ENCODE measurements at places on chromosomes 7 and 10.
A peak's percentile ranks its signal among the peaks of the same experiment; 100 is the strongest.

- DNase-seq, result no peak
Measured at GRCh38 chr10:29238523-29239135, 50.2 kb upstream of the LYZL1 start.

DNA sequence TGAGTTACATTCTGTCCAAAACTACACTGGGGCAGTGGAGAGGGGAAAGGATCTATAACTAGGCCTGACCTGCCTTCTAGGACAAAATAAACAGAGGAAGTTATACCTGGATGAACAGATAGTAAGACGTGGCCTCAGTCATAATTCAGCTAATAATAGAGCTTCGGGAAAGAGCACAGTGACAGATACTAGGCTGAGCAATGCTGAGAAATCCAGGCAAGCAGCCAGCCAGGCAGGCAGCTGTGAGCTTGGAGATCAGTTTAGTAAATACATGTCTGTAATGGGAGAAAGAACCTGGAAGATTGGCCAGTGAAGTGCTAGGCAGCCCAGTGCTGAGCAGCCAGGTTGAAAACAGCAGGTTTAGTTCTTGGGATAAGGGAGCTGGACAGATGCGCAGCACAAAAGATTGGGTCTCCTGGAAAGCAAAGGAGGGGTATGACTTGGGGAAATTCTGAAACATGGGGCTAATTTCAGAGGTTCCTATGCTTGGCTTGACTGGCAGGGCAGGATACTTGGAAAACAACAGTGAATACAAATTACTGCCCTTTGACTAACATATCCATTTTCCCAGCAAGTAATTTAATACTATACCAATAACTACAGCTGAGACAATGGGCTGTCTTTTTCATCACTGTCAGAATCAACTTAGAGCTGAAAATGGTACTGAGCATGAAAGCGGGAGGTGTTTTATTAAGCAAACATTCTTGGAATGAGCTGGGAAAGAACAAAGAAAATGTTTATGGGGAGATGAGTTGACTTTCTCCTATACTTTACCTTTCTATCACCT, 140.8 kb downstream of the DGKB start:
- DNase-seq, result peak; percentile 84

DNA sequence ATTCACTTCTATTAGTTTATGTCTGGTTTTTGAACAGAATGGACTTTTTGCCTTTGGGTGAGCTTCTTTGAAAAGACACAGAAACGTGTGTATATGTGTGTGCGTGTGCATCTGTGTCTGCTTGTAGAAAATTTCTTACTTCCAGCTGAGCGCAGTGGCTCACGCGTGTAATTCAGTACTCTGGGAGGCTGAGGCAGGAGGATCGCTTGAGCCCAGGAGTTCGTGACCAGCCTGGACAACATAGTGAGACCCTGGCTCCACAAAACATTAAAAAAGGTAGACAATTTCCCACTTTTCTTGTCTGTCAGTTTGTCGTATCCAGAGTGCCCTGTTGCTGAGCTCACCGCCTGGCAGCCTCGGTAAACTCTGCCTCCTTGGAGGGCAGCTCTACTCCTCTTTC, 25.4 kb downstream of the PPP2R2D start:
- DNase-seq, result no peak

GRCh38 chr10:100109670-100110069, 28.0 kb upstream of the CPN1 start:
- peak; percentile 7 for DNase-seq

DNA sequence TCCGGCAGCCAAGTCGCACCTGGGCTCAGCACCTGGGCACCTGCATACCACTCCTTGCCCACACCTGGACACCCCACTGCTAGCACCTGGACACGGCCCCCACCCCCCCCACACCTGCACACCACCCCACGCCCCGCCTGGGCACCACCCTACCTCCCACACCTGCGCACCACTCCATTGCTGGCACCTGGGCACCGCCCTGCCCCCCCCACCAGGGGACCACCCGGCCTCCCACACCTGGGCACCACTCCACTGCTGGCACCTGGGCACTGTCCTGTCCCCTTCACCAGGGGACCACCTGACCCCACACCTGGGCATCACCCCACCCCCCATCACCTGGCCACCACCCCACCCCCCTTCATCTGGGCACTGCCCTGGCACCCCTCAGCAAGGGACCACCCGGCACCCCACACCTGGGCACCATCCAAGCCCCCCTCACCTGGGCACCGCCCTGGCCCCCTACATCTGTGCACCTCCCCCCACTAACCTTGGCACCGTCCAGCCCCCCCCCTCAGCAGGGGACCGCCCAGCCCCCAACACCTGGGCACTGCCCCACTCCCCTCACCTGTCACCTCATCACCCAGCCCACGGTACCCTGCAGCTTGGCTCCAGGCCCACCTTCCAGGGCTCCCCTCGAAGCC, 33.8 kb upstream of the RNF32 start:
- no peak for DNase-seq

- no peak for DNase-seq
Measured at GRCh38 chr7:98797150-98797549, 72.7 kb downstream of the TMEM130 start.

DNA sequence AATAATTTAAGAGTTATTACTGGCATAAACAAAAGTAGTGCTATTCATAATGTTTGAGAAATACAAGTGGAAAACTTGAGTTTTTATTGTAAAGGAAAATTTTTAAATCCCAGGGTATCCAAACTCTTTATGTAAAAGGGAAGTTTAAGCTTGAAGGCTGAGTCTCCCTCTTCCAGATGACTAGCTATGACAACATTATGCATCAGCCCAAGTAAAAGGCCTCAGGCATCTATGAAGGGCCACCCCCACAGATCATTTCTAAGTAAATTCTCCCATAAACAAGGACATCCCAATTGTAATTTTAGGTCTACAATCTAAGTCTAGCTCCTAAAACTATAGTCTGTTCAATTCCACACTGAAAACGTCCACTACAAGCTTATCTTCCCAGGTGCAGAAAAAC, 166.2 kb upstream of the STEAP1 start:
- DNase-seq, result peak; percentile 45

GRCh38 chr7:70701477-70701876, 430.5 kb upstream of the GALNT17 start:
- no peak for DNase-seq

DNA sequence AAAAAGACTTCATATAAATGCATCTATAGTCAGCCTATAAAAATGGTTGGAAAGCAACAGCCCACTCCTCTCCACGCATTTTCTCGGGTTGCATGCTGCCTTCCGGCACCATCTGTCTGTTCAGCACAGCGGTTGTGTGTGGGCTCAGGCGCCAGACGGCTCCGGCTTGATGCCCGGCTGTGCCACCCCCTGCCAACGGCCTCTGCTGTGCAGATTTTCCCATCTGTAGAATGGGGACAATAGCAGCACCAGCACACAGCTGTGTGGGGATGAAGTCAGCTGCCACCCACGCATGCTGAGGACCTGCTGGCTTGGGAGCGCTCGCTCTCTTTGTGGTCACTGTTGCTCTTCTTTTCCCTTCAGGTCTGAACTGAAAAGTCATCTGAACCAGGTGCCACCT, 19.5 kb downstream of the PRKAG2 start:
- no peak for DNase-seq

DNA sequence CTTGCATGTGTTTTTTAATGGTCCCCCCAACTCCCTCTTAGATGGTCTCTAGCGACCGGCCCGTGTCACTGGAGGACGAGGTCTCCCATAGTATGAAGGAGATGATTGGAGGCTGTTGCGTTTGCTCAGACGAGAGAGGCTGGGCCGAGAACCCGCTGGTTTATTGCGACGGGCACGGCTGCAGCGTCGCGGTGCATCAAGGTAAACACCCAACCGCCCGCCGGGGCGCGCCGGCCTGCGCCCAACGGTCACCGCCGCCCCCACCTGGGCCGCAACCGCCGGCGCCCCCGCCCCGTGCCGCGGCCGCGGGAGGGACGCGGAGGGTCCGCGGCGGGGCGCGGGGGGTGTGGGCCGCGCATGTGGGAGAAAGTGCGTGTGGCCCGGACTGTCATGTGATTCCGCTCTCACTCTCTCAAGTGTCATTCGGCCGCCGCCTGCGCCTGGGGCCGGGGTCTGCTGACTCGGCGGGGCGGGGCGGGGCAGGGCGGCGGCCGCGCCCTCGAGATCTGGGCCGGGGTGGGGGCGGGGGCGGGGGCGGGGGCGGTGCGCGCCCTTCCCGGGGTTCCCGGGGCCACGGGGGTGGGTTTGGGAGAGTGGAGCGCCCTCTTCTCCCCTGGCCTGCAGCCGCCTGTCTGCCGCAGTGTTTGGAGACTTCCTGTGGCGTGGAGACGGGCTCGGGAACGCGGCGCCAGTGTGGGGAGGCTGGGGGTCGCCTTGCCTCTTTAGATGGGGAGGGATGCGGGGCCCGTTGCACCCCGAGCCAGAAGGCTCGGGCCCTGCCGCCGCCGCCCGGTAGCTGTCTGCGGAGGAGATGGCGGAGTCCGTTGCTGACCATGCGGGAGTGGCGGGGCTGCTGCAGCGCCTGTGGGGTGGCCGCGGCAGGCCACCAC, 817 bp downstream of the MLLT10 start:
- no peak for DNase-seq

GRCh38 chr7:155007947-155008346, 5.0 kb upstream of the PAXIP1 start:
- DNase-seq, result no peak

DNA sequence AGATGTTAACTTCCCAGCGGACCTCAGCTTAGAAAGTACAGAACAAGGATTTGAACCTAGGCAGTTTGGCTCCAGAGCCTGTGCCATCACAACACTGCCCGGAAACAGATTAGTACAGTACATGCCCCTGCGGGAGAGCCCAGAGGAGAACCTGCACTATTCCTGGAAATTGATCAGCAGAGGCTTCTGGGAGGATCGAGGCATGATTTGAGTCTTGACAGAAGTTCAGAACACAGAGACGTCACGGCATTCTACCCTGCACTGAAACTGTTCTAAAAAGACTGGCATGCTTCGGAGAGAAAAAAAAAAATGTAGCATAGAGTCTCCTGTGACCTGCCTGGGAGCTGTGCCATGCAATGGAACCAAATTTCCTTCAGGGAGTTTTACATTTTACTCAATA, 9.2 kb upstream of the IL6 start:
- DNase-seq, result no peak

- no peak for DNase-seq
Measured at GRCh38 chr7:90853205-90853604, 257.1 kb downstream of the CDK14 start.

- DNase-seq, result no peak
Measured at GRCh38 chr7:139940866-139941265, 111.8 kb downstream of the TBXAS1 start.

DNA sequence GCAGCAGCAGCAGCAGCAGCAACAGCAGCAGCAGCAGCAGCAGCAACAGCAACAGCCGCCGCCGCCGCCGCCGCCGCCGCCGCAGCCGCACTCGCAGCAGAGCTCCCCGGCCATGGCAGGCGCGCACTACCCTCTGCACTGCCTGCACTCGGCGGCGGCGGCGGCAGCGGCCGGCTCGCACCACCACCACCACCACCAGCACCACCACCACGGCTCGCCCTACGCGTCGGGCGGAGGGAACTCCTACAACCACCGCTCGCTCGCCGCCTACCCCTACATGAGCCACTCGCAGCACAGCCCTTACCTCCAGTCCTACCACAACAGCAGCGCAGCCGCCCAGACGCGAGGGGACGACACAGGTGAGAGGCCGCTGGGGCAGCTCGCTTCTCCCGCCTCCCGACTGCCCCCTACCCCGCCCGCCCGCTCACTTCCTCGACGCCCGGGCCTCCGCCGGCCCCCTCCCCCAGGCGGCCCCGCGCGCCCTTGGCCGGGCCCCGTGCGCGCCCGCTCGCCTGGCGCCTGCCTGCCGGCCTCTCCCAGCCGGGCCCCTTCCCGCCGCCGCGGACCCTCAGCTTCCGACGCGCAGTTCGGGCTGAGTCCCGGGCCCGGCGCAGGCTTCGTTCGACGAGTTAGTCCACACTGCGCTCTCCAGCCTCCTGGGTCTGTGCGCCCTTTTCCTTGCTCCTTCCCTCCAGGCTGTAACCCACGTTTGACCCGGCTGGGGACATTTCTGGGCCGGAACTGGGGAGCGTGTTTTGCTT, 882 bp downstream of the DLX6 start:
- no peak for DNase-seq

- DNase-seq, result peak; percentile 64
Measured at GRCh38 chr10:60114765-60115586, 208.6 kb upstream of the CCDC6 start.

- peak; percentile 80 for DNase-seq
Measured at GRCh38 chr7:117019287-117019686, 66.0 kb downstream of the ST7 start.

- DNase-seq, result no peak
Measured at GRCh38 chr10:71687077-71687476, 32.5 kb downstream of the C10orf105 start.

GRCh38 chr10:3807211-3807927, 22.4 kb upstream of the KLF6 start:
- DNase-seq, result no peak

GRCh38 chr7:28201131-28201530, 20.5 kb upstream of the JAZF1 start:
- DNase-seq, result no peak

DNA sequence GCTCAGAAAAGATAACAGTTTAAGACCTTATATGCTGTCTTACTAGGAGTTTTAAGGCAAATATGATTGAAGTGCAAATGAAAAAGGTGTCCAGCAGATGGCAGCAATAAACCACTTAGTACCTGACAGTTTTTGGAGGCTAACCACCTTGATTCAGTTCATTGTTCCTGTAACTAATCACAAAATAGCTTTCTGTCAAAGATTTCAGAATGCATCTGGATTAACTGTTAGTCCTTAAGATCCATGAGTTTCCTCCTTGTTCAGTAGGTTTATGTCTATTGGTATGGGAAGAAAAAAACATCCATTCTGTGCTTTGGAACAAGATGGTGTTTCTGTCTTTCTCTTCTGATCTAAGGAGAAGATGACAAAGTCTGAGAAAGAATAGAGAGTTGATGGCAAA, 46.6 kb downstream of the CCSER2 start:
- DNase-seq, result peak; percentile 64

DNA sequence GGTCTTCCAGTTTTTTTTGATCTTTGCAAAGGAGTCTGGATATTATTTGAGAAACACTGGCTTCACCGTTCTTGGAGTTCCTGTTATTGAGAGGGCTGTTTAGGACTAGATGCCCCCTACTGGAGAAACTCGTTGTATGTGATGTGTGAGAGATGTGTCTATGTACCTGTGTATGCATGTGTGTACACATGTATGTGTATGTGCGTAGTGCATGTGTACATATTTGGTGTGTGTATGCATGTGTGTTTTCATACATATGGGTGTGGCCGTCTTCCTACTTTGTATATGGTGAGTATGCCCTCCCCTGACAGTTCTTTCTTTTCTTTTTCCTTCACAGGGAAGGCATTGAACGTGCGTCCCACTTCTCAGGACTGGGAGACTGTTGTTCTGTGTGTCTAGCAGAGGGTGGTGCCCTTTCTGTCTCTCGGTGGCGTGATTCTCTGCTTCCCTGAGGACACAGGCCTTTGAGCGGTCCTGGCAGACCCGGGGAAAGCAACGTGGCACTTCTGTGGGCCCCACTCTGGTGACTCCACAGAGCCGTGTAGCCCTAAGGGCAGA, 3.0 kb upstream of the CALHM3 start:
- DNase-seq, result peak; percentile 71

GRCh38 chr7:301291-302053, 11.5 kb downstream of the FOXL3 start:
- DNase-seq, result no peak
